Suppressor macrophage (primary cell): ENCODE measurements at places on chromosomes 5 and 9.

DNA sequence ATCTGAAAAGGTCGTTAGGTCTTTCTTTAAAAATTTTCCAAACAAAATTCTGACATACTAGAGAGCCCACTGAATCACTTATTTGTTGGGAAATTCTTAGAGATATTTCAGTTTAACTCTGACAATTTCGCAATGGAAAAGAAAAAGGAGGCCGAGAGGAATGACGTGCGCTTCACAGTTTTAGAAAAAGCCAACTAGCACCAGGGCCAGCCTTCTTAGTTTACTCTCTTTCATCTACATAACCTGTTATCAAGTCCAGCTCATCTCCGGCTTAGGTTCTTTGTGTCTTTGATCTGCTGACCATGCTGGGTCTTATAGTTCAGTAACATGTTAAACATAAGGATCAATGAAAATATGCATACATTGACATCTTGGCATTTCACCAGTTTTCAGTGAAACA, 201.7 kb upstream of the TAS2R1 start:
- DNase-seq: no peak

GRCh38 chr5:32443145-32443540, 1.4 kb downstream of the ZFR start:
- DNase-seq: peak; percentile 33

GRCh38 chr9:133732639-133733408, 5.3 kb downstream of the SARDH start:
- no peak for DNase-seq

GRCh38 chr5:160260881-160261815, 31.8 kb downstream of the FABP6 start:
- DNase-seq: peak; percentile 66

DNA sequence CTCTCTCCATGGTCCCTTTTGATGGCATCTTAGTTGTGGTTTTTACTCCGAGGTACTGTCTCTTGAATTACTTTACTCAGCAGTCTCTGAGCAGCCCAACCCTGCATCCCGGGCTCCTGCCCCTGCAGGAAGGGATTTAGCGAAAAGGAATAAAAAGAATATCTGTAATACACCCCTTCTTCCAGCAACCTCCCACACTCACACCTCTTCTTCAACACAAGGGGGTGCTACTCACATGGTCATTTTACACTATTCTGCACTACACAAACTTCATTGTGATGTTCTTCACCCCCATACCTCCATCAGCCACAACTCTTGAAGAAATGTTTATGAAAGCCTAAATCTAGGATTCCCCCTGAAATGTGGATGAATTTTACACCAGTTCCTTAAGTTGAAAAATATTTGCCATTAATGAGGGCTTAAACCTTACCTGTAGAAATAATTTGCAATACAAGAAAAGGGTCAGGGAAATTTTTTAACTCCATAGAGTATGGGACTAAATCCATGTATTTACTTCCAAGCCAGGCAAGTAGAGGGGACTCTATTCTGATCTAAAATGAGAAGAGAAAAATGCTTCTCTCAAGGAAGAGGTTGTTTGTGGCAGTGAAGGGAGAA, 26.0 kb downstream of the TPD52L3 start:
- DNase-seq: peak; percentile 60
